Posterior cingulate gyrus (tissue), 11 donors: ENCODE measurements at places on chromosomes 11 and 22.

GRCh38 chr11:65439331-65440181 is 17.0 kb downstream of the NEAT1 start:
- no peak for DNase-seq

GRCh38 chr11:1873048-1873812 is 18.5 kb downstream of the PRR33 start:
- no peak for DNase-seq

DNA sequence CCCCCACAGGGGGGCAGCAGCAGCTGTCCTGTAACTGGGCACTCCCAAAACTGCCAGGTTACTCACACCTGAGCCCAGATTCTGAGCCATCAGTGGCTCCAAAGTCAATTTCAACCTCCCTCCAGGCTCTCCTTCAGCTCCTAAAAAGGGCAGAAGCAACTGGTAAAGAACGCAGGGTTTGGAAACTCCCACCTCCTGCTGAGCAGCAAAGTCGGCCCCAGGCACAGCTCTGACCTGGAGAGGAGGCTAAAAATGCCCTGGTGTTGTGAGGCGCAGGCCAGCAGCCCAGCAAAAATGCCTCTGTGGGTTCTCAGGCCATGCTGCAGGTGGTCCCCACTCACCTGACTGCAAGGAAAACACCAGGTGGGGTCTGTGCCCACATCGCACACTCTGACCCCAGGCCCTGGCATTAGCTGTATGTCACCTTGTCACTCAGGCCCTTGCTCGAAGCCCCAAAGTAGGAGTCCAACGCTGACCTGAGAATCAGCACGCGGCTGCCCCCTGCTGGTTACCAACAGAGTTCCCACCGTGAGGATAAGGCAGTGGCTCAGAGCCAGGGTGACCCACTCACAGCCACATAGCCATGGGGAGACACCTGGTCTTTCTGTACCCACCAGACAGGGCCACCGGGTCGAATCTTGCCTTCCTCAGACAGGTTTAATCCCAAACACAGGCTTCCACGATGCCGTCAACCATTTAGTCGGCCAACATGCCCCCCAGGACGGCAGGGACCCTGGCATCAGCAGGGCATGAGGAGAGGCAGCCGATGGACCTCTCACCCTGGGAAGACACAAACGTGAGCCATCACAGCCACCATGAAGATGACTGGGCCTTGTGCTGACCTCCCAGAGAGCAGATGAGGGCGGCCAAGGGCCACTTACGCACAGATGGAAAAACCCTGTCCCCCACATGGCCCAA is 11.1 kb downstream of the POLR3H start:
- peak; percentile 73 for DNase-seq

- DNase-seq: no peak
These were observed 46.4 kb downstream of the PAX6 start for GRCh38 chr11:31764766-31765165.

- no peak for DNase-seq
These were observed 40.8 kb upstream of the OPCML start for GRCh38 chr11:133573081-133573480.

GRCh38 chr11:57303280-57303989 is 21.3 kb downstream of the TNKS1BP1 start:
- no peak for DNase-seq

GRCh38 chr22:50732681-50733080 is 5.3 kb upstream of the ACR start:
- DNase-seq: peak; percentile 6

DNA sequence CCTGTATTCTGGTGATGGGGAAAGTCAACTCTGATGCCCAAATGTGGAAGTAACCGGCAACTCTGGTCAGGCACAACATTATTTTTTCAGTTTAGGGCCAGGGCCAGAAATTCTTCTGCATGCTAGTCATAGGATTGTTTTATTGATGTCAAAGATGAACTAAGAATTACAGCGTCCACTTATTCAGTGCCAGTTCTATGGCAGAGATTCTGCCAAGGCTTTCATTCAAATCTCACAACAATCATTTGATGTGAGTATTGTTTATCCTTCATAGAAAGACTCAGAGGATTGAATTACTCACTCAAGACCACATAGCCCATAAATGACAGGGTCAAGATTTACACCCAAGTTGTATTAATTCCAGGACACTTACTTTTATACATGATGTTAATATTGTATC is 87.7 kb downstream of the TMPRSS5 start:
- DNase-seq: no peak

DNA sequence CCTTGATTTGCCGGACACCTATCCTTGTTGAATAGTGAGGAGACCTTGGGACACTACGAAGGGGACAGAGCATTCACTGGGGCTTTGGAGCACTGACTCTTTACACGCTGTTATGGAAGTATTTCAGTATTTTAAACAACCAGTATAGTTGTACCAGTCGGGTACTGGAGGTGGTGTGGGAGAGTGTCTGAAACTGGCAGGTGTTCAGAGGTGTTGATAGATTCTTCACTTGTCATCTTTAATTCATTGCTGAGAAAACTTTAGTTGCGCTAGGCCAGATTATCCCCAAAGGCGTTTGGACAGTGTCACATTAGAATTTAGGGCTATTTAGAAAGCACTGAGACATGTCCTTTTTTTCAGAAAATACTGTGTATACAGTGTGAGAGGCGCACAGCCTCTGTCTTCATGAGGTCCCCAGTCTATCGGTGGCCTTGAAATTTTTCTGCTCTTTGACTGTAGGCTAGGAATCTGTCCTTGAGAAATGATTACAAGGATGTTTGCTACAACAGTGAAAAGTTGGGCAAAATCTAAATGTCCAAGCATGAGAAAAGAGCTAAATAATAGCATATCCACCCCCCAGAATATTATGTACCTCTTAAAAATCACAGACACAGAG is 69.7 kb downstream of the TEAD1 start:
- DNase-seq: no peak

GRCh38 chr11:66068154-66068821 is 1.8 kb upstream of the PACS1 start:
- DNase-seq: peak; percentile 70
